Placental pericyte (primary cell): ENCODE measurements at places on chromosomes 12 and 14. TPM values are rescaled to one million over a fixed set of nuclear protein-coding genes. Genes with fewer than 3 reads are reported as not detected.

CMA1 gene
- total RNA-seq, result not detected in 2 replicates

CPNE6 gene
- under 0.01 TPM in 1 of 2 replicates, not detected in the other for total RNA-seq

LYZ gene
- total RNA-seq, result under 0.01 and 1.0 TPM in 2 replicates

LBHD2 gene
- not detected in 2 replicates for total RNA-seq

OTOGL gene
- total RNA-seq, result under 0.01 and 0.14 TPM in 2 replicates

SRRM4 gene
- total RNA-seq, result not detected in 2 replicates

PKP2 gene
- 3.7 and 39.6 TPM in 2 replicates for total RNA-seq

C12orf60 gene
- 0.44 and 0.86 TPM in 2 replicates for total RNA-seq
